ENCODE measurements at places on chromosomes 6 and 20.

DNA sequence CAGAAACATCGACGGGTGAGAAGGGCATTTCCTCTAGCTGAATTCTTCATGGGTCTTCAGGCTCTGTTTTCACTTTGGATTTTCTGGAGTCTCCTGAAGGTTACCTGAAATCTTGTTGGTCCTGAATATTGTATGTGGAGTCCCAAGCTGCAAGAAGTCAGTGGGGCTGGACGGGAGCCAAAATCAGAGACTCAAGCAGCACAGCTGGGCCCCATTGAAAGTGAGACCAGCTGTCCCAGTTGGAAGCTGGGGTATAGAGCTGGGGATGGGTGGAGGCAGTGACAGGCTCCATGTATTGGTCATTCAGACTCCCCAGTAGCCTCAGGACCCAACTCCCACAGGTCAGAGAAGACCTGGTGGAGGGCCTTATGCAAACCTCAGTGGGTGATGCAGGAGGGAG lies 111.3 kb upstream of the MLN start:
- DNase-seq = no peak

DNA sequence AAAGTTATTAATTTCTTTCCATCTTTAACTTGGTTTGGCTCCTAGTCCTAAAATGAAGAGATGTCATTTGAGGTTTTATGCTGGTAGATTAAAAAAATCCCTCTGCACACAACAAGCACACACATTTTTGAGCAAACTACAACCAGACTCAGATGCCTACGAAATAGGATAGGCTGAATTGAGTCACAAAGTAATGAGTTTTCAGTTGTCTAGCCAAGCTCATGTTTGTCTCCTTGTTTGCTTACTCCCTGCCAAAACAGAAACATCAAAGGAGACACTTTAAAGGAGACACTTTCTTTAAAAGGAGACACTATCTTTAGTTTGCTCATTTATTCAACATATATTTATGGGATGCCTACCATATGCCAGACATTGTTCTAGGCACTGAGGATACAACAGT lies 56.2 kb downstream of the TPBG start:
- DNase-seq = no peak

- peak; percentile 50 for DNase-seq
Measured at GRCh38 chr6:37048851-37049757, 43.6 kb downstream of the FGD2 start.

DNA sequence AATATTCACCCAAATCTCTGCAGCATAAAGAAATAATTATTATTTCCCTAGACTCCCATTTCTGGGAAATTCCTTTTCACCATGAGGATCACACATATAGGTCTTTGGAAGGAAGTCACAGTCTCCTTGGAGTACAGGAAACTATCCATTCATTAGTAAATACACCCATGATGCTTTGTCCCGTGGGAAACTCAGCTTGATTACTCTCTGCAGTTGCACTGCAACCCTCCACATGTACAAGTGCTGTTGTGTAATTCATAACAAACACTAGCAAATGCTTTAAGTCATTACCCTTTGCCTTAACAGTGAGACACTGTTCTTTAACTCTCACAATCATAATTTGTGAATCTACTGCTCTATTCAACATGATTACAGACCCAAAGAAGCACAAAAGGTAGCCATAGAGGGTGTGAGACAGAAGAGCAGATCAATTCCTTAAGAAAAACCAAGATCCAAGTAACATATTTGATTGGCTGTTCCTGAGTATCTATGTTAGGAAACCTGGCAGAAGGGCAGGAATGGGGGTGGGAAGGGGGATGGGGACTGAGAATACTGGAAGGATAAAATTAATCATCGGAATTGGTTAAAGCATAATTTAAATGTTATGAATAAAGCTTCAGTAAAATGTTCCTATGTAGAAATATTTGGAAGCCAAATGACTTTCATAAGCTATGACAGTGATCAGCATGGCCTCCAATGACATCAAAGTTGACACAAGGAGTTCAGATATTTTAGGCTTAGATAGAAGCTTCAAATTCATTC lies 268.0 kb downstream of the HACE1 start:
- DNase-seq = no peak

DNA sequence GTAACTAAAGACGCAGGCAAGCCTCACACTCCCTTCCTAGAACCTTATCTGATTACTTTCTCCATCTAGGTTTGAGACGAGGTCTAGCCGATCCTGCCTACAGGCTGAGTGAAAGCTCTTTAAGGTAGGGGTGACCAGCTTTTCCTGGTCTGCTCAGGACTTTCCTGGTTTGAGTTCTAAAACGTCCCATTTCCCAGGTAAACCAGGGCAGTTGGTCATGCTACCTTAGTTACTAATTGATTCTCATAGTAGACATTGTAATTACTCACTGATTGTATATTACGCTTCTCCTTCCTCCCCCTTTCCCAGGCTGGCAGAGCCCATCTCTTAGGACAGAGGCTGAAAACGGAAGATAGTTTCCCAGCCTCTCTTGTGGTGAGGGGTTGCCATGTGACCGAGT lies 27.9 kb upstream of the RSPO4 start:
- no peak for DNase-seq

GRCh38 chr6:31339210-31339609 lies 17.8 kb downstream of the HLA-B start:
- DNase-seq = no peak

DNA sequence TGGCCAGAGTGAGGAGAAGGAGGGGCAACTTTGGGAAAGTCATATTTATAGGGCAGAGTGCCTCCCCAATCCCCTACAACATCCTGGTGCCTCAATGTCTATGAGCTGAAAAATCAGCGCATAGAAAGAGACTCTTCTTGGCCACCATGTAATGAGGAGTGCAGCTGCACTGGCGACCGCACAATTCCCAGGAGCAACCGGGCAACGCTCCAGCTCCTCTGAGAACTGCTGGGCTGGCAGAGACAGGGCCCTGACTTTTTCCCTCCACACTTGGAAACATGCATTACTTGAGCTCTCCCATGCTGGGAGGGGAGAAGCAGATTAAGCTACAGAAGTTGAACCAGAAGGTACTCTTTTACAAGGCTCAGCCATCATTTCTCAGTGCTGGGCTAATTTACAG lies 31.4 kb upstream of the MARCKS start:
- DNase-seq = no peak

- DNase-seq = no peak
Measured at GRCh38 chr6:90068703-90069523, 174.6 kb downstream of the GJA10 start.

- no peak for DNase-seq
Measured at GRCh38 chr20:25382704-25383370, 7.8 kb downstream of the ABHD12 start.

- DNase-seq = no peak
Measured at GRCh38 chr6:97288188-97288587, 5.2 kb upstream of the MMS22L start.

- no peak for DNase-seq
Measured at GRCh38 chr6:82951389-82951788, 114.3 kb downstream of the UBE3D start.

GRCh38 chr6:41894366-41895299 lies 542 bp downstream of the USP49 start:
- DNase-seq = peak; percentile 45

GRCh38 chr6:164532198-164533044 lies 777.0 kb downstream of the C6orf118 start:
- no peak for DNase-seq

GRCh38 chr20:8400486-8400885 lies 268.4 kb downstream of the PLCB1 start:
- DNase-seq = no peak

DNA sequence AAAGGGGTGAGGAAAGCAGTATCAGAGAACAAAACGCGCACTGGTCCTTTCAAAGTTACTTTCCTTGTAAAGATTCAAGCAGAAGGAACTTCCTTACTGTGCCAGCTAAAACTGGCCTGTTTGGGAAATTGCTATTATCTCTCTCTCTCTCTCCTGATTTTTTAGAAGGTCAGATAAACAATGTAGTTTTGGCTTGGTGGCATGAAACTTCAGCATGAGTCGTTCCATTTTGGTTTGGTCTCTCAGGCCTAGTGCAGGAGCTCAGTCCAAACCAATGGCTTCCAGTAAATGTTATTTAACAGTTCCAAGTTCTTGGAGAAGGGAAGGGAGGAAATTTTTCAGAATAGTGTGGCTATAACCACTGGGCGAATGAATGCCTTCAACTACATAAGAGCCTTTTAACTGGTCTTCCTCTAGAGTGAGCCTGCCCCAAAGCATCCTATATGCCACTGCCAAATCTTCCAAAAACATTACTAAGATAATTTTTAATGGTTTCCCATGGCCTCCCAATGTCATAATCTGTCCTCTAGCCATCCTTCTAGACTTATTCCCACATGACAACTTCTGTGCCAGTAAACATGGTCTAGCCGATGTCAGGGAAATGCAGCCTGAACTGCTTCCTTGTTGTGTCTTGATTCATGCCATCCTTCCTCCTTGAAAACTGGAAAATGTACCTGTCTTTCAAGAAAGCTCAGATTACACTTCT lies 9.1 kb upstream of the SNX9 start:
- DNase-seq = no peak
